CD8-positive, alpha-beta T cell (primary cell): ENCODE measurements at places on chromosomes 1 and 21. TPM values are rescaled to one million over a fixed set of nuclear protein-coding genes. Genes with fewer than 3 reads are reported as not detected.

PCP4 gene
- not detected for total RNA-seq

CD1B gene
- not detected for total RNA-seq

CAPN8 gene
- 0.42 TPM for total RNA-seq

FCGR3B gene
- not detected for total RNA-seq

DNA sequence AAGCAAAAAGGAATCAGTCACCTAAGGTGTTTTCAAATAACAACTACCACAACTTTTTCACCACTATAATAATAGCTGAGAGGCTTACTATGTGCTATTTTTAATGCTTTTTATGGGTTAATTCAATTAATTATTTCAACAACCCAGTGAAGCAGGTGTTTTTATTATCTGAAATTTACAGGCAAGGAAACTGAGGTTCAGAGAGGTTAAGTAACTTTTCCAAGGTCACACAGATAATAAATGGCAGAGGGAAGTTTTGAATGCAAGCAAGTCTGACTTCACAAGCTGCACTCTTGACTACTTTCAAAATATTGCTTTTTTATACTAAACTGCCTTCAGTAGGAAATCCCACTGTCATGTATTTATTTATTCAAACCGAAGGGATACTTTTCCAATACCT lies 4.2 kb upstream of the TMEM183A start:
- DNase-seq = no peak

DNA sequence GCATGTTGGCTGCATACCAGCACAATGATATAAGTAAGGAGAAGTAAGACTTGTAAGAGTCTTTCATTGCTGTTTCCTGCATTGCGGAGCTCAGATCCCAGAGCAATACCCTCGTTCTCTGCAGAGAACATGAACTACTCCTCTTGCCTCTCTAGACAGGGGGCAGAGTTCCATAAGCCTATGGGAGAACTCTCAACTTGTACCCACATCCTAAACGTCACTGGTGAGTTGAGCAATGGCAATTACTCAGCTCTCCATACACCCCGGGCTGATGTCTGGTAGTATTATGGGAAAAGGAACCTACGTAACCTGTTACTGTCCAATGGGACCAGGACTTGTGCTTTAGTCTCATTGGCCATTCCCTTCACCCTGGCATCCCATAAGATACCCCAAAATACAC lies 27.3 kb upstream of the ZNF496 start:
- no peak for DNase-seq

DNA sequence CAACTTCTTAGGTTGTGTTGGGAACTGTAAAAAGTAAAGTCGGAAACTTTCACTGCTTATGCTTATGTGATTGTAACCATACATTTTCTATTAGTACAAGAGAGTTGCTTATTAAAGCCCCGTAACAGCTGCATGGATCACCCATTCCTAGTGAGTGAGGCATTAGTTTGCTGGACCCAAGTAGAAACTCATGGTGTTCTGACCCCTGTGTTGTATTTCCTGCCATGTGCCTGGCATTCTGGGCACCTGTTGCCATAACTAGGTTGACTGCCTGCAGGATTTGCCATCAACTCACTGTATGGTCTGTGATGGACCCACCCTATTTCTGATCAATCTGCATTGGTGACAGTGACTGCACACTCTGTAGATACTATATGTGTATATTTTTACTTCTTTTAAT lies 173.0 kb downstream of the PGBD5 start:
- DNase-seq = no peak

DNA sequence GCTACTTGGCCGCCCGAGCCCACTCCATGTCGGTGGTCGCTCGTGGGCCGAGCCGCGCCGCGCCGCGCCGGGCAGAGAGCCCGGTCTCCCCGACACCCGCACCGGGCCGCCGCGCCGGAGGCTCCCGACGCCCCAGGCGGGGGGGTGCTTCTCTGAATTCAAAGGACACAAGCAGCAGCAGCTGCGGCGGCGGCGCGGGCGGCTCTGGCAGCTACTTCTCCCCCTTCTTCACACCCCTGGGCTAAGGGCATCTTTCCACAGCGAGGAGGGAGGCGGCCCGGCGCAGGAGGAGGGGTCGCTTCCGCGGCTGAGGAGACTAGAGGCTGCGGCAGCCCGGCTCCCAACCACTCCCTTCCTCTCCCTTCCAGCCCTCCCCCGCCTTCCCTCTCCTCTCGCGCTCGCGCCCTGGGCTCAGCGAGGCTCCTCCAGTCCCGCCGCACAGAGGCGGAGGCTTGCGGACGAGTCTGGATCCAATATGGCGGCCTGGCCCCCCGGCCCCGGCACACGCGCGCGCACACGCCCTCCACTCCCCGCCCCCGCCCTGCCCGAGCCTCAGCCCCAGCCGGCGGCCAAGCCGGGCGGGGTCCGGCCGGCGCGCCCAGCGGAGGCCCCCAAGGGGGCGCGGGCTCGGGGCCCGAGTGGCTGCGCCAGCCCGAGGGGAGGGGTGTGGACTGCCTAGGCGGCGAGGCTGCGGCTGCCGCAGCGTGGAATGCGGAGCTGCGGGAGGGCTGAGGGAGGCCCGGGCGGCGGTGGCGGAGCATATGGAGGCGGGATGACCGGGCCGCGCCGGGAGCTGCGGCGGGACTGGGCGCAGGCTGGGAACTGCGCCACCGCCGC lies at the start of gene CDC42BPA:
TSS of gene CDC42BPA (minus strand) at position 477 of the 837 bp plus-strand sequence. CDS start 1,310 bp downstream, outside the sequence.
- peak; percentile 10 for DNase-seq

DNA sequence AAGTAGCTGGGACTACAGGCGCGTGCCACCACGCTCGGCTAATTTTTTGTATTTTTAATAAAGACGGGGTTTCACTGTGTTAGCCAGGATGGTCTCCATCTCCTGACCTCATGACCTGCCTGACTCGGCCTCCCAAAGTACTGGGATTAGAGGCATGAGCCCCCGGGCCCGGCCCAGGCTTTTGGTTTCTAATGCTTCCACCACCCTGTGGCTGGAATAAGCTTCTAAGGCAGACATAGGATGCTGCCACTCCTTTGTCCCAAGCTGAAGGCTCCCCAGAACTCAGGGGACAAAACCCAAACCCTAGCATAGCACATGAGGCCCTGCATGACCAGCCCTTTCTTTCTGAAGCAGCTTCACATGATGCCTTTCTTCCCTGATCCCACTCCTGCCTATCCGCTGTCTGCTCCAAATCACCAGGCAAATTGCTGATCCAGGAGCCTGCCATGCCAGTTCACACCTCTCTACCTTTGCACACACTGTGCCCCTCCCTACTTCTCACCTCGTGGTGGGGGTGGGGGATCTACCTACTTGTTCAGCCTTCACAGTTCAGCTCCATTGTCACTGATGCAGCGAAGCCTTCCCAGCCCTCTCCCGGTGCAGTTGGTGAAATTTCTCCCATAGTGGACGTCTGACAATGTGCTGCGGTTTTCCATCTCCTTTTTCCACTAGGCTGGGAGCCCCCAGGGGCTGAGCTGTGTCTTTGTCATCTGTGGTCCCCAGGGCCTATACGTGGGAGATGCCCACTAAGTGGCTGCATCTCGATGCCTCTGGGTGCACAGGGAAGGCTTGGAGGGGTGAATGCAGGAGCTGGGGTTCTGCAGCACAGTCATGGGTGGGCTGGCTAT lies 6.9 kb downstream of the PTPRU start:
- no peak for DNase-seq

GRCh38 chr1:37449936-37450335 lies 24.4 kb upstream of the ZC3H12A start:
- no peak for DNase-seq

DNA sequence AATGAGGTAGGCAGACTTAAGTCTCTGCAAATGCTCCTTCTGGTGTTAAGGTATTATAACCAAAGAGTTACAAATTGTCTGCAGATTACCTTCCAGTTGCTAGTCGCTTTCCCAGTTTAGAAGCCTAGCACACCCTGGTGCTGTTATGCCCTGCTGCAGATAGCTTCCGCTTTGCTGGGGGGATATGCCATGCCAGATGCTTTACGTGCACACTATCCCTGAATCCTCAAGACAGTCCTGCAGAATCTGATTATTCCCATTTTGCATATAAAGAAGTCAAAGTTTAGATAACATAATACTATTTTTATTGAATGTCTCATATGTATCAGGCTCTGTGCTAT lies 166.5 kb downstream of the DHRS3 start:
- no peak for DNase-seq

DNA sequence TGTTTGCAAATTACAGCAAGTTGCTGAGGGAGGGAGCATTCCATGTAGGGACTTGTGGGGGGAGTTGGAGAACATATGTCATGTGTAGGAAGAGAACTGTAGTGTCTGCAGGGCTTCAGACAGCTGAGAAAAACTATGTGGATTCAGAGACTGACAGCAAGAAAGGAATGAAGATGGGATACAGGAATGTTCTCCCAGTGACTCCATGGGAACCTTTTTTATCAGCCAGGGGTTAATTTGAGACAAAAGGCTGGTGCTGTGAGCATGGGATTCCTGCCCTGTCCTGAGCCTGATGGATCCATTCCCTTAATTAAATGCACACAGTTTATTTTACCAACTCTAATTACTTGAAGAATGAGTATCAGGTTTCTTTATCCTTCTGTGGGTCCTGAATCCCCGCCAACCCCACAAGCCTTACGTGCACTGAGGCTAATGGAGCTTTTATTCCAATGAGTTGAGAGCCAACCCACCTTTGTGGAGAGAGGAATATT lies 26.5 kb upstream of the PLXNA2 start:
- no peak for DNase-seq

DNA sequence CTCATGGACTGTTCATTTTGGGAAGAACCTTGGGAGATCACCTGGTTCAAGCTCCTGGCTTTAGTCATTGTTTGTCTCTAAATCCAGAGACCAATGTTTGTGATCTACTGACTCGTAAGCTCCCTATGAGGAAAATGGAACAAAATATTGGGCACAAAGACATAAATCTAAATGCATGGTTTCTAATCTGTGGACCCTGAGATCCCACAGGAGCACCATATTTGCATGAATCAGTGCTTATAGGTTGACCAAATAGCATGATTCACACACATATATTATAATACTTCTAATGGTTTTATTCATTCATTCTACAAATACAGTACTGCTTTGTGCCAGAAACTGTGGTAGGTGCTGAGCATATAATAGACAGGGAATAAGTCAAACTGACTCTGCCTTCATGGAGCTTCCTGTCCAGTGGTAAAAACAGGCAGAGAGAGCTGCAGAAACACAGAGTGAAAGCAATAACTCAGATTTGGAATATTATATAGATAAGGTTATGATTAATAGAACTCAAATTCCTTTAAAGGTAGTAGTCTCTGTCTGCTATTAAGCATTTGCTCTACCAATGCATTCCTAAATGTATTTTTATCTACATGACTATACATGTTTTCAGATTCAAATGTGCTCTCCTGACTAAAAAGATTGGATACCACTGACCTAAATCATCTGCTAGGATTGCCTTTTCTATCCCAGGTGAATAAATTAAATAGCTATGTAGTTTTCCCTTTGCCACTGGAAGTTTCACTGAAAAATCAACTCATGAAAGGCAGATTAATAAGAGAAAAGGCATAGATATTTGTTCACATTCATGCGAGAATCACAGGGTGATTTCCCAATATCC lies 198.6 kb upstream of the CAMK1G start:
- DNase-seq = no peak

DNA sequence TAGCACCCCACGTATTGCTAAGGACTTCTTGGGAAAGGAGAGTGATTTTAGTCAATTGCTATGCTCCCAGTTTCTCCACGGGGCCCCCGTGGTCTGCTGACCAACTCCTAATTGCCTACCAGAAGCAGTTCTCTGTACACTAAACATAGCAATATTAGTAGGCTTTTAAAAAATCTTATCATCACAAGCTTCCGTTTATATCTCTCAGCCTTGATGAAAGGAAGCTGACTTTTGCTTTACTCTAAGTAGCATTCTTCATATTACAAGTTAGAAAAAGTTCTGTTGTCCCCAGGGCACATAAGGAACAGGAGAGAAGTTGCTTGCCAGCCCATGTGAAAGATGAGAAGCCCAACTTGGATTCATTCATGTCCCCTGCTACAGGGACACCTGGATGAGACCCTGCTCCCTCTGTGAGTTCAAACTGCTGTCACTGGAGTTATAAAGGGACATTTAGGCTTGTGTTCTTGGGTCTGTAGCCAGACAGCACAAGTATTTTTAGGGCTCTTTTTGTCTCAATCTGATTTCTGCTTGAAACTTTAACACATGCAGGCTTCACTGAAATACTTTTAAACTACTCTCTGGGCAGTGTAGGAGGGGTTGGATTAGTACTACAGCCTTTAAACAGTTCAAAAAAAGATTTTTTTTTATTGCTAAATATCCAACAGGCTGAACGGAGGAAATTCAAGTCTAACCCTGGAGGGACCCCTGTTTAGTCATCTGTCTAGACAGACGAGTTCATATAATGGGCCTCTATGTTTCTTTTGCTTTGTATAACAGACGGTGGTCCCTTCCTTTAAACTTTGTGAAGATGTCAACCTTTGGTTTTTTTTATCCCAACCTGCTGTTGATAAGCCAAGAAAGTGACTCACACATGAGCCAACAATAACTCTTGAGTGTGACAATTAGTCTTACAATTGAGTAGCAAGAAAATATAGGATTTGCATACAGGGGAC lies 29.5 kb downstream of the TGFB2 start:
- DNase-seq = no peak

- no peak for DNase-seq
Observed at GRCh38 chr21:39384674-39385298, 35.9 kb upstream of the HMGN1 start.

- no peak for DNase-seq
Observed at GRCh38 chr1:236576004-236576403, 28.3 kb downstream of the HEATR1 start.

DNA sequence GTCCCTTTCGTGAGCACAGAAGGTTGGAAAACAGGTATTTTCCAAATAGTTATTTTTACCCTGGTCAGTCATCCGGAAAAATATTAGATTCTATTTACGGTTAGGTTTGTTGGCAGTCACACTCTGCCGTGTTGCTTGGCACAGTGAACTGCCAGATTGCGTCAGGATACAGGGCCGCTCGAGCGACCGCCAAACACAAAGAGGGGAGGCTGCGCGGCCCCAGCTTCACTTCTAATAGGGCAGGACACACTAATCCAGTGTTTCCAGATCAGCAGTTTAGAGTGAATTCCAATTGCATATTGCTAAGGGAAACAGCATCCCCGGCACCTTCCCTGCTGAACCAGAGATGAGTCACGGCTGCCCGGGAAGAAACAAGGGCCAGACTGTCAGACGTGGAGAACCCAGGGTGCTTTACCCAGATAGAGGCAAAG lies 22.9 kb downstream of the UMODL1 start:
- no peak for DNase-seq

DNA sequence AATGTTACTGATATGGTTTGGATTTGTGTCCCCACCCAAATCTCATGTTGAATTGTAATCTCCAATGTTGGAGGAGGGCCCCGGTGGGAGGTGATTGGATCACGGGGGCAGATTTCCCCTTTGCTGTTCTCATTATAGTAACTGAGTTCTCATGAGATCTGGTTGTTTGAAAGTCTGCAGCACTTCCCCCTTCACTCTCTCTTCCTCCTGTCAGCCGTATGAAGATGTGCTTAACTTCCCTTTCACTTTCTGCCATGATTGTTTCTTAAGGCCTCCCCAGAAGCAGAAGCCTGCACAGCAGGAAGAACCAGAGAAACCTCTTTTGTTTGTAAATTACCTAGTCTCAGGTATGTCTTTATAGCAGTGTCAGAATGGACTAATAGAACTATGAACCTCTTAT lies 28.4 kb downstream of the TRIM33 start:
- DNase-seq = no peak
